ENCODE measurements at places on chromosomes 2 and 18.

GRCh38 chr2:111667542-111668273 lies 216.3 kb downstream of the ANAPC1 start:
- peak; percentile 87 for DNase-seq

DNA sequence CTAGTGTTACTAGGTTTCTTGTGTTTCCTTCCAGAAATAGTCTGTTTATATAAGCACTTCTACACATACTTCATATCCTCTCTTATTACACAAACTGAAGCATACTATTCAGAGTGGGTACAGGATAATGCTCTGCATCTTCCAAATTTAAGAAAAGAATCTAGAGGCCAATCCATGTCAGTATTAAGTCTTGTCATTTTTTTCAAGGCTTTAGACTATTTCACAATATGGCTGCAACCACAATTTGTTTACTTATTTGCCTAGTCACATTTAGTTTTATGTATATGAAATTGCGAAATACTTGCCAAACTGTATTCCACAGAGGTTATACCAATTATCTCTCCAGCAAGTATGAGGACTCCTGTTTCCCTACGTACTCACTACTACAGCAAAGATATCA lies 27.9 kb downstream of the IWS1 start:
- DNase-seq, result peak; percentile 65

- no peak for DNase-seq
Measured at GRCh38 chr2:161873707-161874106, 200.3 kb downstream of the DPP4 start.

GRCh38 chr2:9010866-9011265 lies 7.4 kb upstream of the MBOAT2 start:
- DNase-seq, result peak; percentile 88

DNA sequence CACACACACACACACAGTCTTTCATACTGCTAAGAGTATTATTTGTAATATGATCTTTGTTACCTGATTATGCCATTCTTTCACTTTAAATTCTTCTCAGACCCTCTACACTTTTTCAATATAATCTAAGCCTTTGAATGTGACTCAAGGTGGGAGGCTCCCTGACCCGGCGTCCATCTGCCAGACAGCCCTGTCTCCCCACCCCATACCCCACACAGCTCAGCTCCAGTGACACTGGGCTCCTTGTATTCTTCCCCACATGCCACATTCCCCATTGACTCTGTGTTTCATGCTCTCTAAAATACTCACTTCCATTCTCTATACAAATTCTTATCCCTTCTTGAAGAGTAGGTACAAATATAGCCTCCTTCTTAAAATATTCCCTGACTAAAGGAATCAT lies 442.2 kb downstream of the TGIF1 start:
- DNase-seq, result no peak

GRCh38 chr18:78728784-78729467 lies 250.7 kb upstream of the SALL3 start:
- DNase-seq, result no peak

DNA sequence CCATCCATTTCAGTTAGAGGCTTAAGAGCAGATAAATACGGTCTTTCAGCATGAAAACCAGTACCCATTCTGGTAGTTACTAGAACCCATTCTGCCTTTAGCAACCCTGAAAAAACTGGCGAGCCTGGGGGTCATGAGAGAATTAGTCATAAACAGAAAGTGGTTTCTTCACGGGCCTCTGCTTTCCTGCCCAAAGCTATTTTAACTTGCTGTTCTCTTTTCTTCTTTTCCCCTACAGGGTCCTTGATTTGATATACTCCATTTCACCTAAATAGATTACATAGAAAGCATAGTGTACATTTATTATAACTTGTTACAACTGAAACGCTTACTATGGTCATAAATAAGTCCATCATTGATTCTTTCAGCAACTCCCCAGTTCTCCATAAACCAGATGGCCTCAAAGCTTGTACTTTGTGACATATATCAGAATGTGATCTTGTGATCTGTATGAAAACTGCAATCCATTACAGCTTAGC lies 48.3 kb downstream of the WDFY1 start:
- peak; percentile 65 for DNase-seq

DNA sequence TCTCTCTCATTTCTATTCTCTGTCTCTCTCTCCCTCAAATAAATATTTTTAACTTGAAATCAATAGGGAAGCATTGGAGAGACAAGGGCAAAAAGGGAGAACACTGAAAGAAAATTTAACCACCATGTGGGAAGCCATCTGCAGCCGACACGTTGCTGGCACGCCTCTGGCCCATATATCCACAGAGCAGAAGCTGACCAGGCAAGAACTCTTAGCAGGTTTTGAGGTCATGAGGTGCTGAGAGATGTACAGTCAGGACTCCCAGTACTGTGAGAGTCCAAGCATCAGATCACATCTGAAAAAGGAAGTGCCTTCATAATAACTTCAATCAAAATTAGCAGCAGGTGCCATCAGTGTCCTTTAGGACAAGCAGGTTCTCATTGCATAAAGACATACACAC lies 156.6 kb downstream of the AKAIN1 start:
- DNase-seq, result no peak

DNA sequence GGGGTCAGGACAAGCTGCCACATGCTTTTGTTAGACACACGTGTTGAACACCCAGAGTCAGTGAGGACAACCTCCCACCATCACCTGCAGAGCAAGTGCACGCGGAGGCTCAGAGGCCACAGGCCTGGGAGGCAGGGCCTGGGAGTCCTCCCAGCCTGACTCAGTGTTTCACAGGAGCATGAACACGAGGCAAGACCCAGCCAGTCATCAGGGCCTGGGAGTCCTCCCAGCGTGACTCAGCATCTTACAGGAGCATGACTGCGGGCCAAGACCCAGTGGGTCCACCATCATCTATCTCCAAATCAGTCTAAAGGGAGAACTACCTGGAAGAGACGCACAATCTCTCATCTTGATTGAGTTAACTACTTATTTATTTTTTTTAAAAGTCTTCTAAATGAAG lies 112.6 kb upstream of the PXDN start:
- peak; percentile 35 for DNase-seq

DNA sequence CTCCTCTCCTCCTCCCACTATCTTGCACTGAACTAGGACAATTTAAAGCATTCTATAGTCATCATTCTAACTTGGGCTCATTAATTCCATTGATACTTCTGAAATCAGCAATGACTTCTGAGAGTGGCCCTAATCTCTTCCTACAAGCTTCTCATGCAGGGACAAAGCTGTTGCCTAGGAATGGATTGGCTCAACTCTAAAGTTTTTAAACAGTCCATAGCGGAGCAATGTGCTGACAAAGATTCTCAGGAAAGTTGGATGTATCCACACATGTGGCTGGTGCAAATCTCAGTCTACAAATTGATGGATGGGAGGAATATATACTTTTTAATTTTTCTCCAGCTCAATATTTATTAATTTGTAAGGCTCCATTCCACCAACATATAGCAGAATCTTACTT lies 388.9 kb downstream of the SETBP1 start:
- DNase-seq, result no peak

GRCh38 chr2:230891509-230891908 lies 26.8 kb downstream of the ITM2C start:
- no peak for DNase-seq

DNA sequence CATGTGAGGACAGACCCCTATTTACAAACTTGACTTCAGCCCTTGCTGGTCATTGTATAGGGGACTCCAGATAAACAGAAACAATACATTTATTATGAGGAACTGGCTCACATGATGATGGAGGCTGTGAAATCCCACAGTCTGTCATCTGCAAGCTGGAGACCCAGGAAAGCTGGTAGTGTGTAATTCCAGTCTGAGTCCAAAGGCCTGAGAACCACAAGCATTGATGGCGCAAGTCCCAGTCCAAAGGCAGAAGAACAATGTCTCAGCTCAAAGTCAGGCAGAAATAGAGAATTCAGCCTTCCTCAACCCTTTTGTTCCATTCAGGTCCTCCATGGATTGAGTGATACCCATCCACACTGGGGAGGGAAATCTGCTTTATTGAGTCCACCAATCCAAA lies 28.1 kb upstream of the SPP2 start:
- no peak for DNase-seq

DNA sequence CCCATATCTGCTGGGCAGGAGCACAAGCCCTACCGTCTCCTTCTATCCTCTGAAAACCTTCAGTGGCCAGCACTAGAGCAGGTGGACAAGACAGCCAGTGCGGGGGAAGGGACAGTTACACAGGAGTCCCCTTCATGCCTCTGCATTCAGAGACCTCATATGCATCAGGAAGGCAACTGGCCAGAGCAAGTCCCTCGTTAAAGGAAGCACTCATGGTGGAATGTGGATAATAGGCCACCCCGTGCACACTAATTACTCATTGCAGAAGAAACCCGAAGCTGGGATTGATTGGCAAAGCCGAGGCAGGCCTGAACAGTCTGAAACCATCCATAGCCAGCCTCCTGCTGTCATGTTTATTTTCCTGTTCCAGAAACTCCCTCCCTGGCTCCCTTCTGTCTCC lies 11.2 kb downstream of the KIAA2012 start:
- DNase-seq, result peak; percentile 65

GRCh38 chr2:167504695-167505094 lies 616.4 kb downstream of the XIRP2 start:
- DNase-seq, result no peak
